ENCODE measurements at places on chromosomes 7 and 10.

DNA sequence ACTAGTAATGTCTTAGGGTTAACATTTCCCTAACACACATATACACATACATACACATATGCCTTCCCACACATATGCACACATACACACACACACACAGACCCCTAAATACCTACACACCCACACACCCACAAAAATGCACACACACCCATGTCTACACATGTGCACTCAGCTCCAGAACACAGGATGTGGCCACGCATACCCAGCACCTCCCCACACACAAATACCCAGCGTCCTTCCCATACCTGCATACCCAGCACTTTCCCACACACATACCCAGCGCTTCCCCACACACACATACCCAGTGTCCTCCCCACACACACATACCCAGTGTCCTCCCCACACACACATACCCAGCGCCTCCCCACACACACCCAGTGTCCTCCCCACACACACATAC, 534.9 kb downstream of the DNAJB6 start:
- H3K27ac ChIP-seq, result no peak overlapping the region
- DNase-seq, result no peak
- no peaks in the 10 kb centered on the region for H3K4me1 ChIP-seq
- no peaks in the 10 kb centered on the region for H3K27me3 ChIP-seq
- no peaks in the 10 kb centered on the region for H3K36me3 ChIP-seq

- H3K27ac ChIP-seq, result no peak overlapping the region
- DNase-seq, result no peak
- no peaks in the 10 kb centered on the region for H3K4me1 ChIP-seq
- no peaks in the 10 kb centered on the region for H3K36me3 ChIP-seq
- H3K27me3 ChIP-seq, result no peaks in the 10 kb centered on the region
These were observed 44.0 kb upstream of the CRTAC1 start for GRCh38 chr10:98074315-98074911.

DNA sequence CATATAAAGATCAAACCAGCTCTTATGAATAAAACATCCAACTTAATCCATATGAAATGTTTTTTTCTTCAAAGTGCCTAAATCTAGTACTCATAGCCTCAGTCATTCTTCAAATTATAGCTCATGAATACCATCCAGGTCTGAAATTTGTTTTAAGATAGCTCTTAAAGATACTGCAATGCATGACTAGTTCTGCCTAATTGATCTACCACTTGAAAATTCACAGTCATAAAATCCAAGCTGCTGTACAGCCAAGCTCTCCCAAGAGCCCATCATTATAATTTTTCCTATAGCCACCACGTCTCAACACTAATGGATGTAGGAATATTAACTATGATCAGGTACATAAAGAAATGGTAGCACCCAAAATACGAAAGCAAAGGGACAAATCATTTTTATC, 87.9 kb upstream of the RNF148 start:
- DNase-seq, result no peak
- H3K4me3 ChIP-seq, result no peak overlapping the region
- no peaks in the 10 kb centered on the region for H3K4me1 ChIP-seq
- H3K27me3 ChIP-seq, result no peaks in the 10 kb centered on the region
- no peak overlapping the region for H3K27ac ChIP-seq
- H3K36me3 ChIP-seq, result no peaks in the 10 kb centered on the region

GRCh38 chr10:45023426-45023825, 22.7 kb downstream of the ZNF22 start:
- H3K36me3 ChIP-seq, result no peaks in the 10 kb centered on the region
- no peak for DNase-seq

Measured in pancreas (tissue), 10 donors.